CD4-positive, alpha-beta T cell treated with Interleukin-15 for 4 hours (primary cell): ENCODE measurements at places on chromosomes 1 and 21.

GRCh38 chr1:54403808-54404261, 2.4 kb downstream of the SSBP3 start:
- no peak for DNase-seq

GRCh38 chr1:246875041-246876026, 56.4 kb downstream of the AHCTF1 start:
- no peak for DNase-seq

DNA sequence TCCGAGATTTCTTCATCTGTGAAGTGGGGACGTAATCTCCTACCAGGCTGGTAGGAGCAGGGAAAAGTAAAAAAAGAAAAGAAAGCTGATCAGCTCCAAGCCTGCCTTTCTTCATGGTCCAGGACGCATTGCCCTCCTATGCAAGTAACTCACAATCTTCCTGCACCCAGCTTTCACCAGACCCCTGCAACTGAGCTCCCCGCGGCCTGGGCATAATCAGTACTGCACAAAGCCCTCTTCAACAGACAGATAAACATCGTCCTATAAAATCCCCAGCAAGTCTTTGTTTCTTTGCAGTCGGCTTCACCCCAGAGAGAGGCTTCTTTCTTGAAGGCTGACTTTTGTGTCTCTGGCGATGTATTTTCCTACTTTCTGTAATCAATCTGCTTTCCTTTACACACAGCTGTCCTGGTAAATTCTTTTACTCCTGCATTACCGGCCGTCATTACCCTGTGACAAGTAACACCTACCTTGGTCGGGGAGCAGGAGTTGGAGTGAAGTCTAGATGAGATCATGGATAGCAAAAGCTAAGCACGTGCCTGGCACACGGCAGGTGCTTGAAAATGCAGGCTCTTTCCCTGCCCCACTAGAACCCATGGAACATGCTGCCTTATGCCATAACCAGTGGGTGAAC, 8.3 kb downstream of the PADI1 start:
- no peak for DNase-seq

DNA sequence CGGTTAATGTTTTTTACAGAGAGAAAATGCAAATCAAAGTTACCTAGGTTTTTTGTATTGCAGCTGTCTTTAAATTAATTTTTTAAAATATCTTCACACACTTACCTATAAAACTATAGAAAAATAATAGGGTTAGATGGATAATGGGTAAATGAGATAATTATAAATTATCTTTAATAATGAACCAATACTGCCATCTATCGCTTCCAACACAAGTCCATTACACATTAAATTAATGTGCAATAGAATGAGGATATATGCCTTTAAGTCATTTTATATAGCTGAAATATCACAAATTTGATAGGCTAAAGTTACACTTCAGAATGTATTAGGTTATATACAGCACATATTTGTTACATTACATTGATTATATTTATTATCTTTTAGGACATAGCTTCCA, 2212.8 kb downstream of the MRPL39 start:
- no peak for DNase-seq

DNA sequence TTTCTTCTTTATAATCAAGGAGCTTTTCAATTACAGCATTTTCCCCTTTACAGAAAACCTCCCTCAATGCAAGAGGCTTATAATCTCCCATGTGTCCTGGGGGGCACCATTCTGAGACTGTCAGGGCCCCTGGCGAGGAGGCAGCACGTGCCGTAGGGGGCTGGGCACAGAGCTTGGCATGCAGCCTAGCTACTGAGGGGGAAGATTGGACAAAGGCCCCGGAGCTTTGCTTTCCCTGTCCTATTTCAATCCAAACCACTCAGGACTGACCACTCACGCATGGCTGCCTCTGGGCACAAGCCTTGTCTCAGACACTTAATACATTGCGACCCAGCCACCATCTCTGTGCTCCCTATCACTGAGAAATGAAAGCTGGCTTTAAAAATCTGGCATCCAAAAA, 2.8 kb upstream of the RAP1GAP start:
- DNase-seq: no peak

DNA sequence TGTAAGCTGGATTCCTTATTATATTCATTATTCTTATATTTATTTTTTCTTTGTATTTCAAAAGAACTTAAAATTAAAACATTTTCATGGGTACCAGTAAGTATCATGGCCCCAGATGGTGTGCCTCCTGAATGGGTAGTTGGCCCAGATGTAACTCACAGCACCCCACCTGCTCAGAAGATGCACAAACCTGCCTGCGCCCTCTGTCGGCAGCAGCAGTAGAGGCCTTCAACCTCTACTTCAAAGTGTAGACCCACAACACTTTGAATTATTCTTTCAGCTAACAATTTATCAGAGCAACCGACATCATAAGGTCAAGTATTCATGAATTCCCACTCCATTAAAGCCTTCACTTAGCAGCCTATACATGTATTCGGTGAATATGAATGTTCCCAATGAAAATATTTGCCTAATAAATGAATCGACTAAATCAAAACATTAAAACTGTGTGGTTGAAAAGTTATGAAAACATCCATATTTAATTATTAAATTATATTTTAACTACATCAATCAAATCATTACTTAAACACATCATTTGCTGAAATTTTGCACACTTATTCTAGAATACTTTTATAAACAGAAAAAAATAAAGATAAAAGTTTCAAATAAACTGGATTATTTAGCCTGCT, 25.4 kb downstream of the PIGM start:
- peak; percentile 76 for DNase-seq

- no peak for DNase-seq
Observed at GRCh38 chr1:42231253-42231652, 66.7 kb upstream of the GUCA2A start.

DNA sequence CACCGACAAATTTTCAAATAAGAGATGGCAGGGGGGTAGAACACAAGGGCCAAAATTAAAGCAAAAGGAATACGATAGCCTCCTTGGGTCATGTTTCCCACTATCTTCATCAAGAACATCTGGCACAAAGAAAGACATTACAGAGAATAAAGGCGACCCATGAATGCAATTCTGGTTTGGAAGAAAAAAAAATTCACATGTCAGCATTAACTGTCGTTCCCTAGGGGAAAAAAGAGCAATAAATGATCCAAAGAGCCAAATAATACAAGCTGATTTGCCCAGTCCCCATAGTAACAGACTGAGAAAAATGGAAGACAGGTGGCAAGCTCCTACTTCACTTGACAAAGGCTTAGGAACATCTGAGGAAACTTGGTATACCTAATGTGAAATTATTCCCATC, 4.5 kb downstream of the STIL start:
- DNase-seq: no peak

DNA sequence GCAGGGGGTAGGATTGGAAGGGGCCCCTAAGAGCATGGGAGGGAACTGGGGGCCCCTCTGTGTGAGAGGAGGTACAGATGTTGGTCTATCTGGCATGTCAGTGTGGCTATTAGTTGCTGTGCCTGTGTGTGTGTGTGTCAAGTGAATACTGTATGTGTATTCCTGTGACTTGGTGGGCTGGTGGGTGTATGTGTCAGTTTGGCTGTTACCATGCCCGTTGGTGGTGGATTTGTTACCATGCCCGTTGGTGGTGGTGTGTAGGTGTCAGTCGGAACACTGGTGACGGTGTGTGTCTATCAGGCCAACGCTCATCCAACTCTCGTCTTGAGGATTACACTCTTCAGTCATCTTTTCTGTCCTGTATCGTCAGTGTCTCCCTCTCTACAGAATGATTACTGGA, 22.6 kb downstream of the TFAP2E start:
- DNase-seq: no peak

GRCh38 chr1:160032165-160032820, 503 bp upstream of the PIGM start:
- DNase-seq: no peak

DNA sequence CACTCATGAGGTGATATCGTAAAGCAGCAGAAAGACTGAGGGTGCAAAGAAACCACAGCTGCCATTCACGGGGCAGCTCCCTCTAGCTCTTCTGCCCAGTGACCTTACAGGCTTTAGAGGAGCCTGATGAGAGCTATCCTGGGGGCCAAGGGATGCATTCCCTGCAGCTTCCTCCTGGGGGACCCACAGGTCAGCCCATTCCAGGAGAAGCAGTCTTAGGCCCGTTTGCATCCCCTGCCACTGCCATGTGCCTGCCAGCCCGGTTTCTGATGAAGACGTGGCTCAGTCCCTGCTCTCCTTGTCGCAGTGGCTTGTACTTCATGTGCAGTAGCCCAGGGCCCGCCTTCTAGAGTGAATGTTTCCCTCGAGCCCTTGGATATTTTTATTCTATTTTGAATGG, 22.8 kb downstream of the ATP5PO start:
- DNase-seq: no peak

- peak; percentile 44 for DNase-seq
Observed at GRCh38 chr1:117093870-117094621, 27.5 kb downstream of the TRIM45 start.

- no peak for DNase-seq
Observed at GRCh38 chr1:59686170-59686569, 128.6 kb upstream of the HOOK1 start.

DNA sequence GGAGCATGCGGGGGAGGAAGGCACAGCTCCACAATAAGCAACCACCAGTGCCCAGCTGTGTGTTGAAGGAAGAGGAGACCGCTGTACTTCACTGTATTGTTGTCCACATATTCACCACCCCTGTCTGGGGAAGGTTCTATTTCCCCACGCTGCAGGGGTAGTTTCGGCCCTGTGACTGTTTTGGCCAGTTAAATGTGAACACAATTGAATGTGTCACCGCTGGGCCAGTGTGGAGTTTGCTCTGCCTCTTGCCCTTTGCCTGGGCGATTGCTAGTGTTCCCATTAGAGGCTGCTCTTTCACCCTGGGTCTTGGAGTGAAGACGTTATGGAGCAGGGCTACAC, 32.6 kb downstream of the UBE4B start:
- DNase-seq: no peak

GRCh38 chr1:84603941-84604830, 29.9 kb upstream of the CTBS start:
- no peak for DNase-seq

DNA sequence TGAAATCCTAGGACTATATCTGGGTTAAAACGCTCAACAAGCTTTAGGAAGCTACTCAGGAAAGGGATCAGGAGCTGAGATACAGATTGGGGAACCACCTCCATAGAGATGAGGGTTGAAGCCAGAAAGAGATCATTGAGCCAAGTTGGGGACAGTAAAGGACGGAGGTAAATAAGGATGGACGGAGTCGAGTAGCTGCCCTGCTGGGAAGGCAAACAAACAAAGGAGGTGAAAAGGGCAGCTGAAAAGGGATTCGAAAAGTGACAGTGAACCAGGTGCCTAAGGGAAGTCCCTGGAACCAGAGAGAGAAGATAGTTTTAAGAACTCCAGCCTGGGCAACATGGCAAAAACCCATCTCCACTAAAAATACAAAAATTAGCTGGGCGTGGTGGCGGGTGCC, 6.3 kb upstream of the CAMSAP2 start:
- DNase-seq: no peak

GRCh38 chr1:27600498-27601175, 3.3 kb downstream of the AHDC1 start:
- no peak for DNase-seq

DNA sequence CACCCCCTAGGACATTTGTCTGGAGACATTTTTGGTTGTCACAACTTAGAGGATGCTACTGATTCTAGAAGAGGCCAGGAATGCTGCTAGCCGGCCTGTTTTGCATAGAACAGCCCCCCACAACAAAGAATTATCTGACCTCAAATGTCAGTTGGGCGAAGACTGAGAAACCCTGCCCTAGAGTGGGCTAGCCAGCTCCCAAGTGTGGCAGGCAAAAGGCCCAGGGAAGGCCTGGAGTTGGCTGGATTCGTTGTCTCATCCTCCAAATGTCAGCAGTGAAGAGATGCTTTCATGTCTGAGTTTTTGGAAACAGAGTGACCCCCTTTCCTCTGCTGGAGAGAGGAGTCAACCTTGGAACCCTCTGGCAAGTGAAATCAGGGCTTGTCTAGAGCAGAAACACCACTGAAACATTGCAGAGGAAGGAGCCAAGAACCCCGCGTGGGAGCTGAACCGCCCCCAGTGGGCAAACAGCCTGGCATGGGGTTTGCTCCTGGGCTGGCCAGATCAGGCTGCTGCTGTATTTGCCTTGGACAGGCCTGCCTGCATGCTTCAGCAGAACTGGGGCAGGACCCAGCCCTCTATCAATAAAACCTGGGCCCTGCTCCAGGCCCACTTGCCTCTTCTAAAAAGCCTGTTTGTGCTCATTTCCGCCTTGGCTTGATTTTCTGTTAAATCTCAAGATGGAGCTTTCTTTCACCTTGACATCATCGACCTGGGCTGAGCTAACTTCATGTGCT, 32.9 kb downstream of the RASSF5 start:
- DNase-seq: no peak

- no peak for DNase-seq
Observed at GRCh38 chr1:9960706-9961562, 17.7 kb downstream of the NMNAT1 start.

DNA sequence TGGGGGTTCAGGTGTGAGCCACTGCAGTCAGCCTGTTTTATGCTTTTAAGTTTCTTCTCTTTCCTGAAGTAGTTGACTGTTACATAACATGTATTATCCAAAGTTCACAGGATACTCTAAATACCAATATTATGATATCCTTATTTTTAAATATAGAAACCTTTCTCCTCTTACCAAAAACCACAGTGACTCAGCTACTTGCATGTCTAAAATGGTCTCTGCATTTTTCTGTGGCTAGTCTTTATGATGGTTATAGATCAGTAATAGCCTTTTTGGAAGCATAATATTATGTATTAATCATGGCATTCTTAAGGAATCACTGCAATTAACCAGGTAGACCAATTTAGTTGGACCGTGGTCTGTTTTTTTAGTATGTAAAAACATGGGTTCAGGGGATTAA, 210.8 kb upstream of the CACYBP start:
- no peak for DNase-seq

- DNase-seq: no peak
Observed at GRCh38 chr1:228092342-228093049, 10.0 kb downstream of the ARF1 start.

DNA sequence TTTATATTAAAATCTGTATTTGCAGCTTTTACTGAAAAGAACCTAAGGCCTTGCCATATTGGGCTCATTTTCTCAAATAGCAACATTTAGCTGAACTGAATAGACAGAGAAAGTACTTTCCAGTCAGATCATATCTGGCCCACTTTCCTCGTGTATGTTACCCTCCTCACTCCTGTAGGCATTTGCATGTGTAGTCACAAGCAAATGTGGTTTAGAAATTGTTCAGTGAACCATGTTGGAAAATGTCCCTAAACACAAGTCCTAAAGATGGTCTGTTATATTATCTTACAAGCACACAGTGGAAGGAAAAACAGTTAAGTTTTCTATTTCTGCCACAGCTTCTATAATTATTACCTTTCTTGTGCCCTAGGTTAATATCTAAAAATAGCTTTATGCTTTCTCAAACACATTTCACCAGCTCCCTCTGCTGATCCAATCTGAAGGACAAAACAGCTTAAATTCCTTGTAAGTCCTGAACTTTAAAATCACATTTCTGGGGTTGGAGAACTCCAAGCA, 606 bp upstream of the FMO4 start:
- no peak for DNase-seq

- DNase-seq: no peak
Observed at GRCh38 chr1:87961992-87962391, 633.3 kb downstream of the LMO4 start.

- DNase-seq: peak; percentile 5
Observed at GRCh38 chr21:35222541-35222941, 173.4 kb upstream of the RUNX1 start.

- no peak for DNase-seq
Observed at GRCh38 chr1:71054791-71055190, 7.2 kb upstream of the PTGER3 start.
